ENCODE measurements at places on chromosomes 6 and 20. TPM values are rescaled to one million over a fixed set of nuclear protein-coding genes. Genes with fewer than 3 reads are reported as not detected.

The ARFGAP1 gene
- 55.0 TPM for total RNA-seq

The RALY gene
- total RNA-seq = 130 TPM

The TBXT gene
- not detected for total RNA-seq

The CRIP3 gene
- total RNA-seq = not detected

The UNC5CL gene
- total RNA-seq = not detected

The CCDC170 gene
- not detected for total RNA-seq

The TRIM40 gene
- not detected for total RNA-seq

The SLC25A27 gene
- 0.10 TPM for total RNA-seq

The FOXP4 gene
- 2.6 TPM for total RNA-seq

The CENPB gene
- total RNA-seq = 97.8 TPM

The RGS19 gene
- 29.3 TPM for total RNA-seq

The SAMHD1 gene
- total RNA-seq = 96.3 TPM

The CEP43 gene
- total RNA-seq = 13.0 TPM

The MRPS18B gene
- total RNA-seq = 55.8 TPM

The PCSK2 gene
- total RNA-seq = not detected

The NHSL1 gene
- 38.9 TPM for total RNA-seq

The FKBP1A gene
- 313 TPM for total RNA-seq

The SIRPB1 gene
- total RNA-seq = 0.80 TPM

The PRKN gene
- 0.13 TPM for total RNA-seq

The SH3BGRL2 gene
- total RNA-seq = 27.3 TPM

The TFEB gene
- total RNA-seq = 3.4 TPM

Data from mammary microvascular endothelial cell (primary cell).